ENCODE measurements at places on chromosomes 5 and 9.
A peak's percentile ranks its signal among the peaks of the same experiment; 100 is the strongest.

DNA sequence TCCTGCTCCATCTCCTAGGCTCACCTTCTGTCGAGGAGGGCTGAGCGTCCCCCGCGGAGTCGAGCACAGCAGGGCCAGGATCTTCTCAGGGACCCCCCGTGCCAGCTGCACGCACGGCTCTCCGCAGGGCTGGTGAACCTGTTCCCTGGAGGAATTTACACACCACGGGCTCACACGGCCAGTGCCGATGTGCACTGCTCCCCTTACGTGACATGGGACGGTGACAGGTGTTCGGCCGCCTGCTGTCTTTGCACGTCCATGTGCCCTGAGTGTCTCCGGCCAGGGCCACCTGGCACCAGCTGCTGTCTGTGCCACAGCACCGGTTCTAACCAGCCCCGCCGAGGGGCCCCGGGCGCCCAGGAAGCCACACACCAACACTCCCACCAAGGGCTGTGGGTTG is 8.7 kb upstream of the AGPAT2 start:
- no peak for DNase-seq

- peak; percentile 57 for DNase-seq
Measured at GRCh38 chr9:75152416-75152815, 64.1 kb downstream of the OSTF1 start.

DNA sequence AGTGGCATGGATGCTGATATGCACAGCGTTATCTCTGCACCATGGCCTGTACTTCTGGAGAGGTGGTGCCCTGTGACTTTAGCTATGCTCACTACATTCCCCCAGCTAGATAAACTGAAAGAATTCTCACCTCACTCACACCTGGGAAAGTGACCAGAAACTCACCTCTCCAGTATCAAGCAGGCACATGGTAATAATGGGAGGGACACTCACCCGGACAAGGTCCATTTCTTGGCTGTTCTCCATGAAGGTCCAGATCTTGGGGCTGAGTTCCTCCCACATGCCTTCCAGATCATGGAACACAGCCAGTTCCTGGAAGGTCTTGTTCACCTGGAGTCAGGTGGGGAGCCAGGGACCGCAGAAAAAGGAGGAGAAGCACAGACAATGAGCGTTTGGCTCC is 72.8 kb downstream of the NIPSNAP3B start:
- DNase-seq: no peak

DNA sequence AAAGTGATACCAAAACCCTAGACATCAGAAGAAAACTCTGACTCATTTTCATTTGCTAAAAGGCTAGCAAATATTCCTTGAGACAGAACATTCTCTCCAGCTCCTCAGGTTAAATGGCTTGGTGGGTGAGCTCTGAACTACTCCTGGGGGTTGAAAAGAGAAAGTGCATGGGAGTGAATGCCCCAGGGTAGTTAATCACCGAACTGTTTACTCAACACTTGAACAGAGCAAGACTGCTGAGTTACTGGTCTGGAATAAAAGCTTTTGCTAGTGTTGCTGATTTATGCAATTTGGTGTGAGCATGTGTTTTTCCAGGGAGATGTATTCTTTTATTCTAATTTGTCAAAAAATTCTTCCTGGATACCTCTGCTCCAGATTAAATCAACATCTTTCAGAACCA is 88.3 kb upstream of the PRDM9 start:
- DNase-seq: no peak

DNA sequence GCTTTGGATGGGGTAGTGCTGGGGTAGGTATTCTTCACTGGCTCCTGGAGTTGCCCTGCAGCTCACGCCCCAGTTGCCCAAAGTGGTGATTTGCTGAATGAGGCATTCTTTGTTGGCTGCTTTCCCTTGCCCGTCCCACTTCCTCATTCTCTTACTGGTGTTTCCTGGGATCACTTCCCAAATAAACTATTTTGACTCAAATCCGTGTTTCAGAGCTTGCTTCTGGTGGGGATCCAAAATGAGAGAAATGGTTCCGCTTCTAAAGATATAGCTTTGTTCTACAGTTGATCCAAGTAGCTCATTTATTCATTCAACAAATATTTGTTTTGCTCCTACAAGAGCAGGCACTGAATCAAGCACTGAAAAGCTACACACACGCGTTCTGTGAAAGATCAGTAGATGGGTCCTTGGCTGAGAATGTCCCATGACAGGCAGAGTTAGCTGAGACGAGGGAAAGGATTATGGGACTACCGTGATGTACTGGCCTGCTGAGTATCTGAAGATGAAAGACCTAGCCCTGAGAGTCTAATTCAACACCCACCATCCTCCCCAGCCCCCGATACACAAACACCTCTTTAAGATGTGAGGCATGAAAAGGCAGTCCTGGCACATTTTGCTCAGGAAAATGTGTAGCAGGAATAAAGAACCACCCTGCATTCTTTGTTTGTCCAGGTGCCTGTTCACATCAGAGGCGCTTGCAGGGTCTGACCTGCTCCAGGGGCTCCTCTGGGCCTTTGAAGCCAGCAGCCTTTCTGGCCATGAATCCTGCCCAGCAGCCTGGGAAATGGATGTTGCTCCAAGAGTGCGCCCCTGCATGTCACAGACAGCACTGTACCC is 143.1 kb upstream of the RANBP3L start:
- DNase-seq: no peak

DNA sequence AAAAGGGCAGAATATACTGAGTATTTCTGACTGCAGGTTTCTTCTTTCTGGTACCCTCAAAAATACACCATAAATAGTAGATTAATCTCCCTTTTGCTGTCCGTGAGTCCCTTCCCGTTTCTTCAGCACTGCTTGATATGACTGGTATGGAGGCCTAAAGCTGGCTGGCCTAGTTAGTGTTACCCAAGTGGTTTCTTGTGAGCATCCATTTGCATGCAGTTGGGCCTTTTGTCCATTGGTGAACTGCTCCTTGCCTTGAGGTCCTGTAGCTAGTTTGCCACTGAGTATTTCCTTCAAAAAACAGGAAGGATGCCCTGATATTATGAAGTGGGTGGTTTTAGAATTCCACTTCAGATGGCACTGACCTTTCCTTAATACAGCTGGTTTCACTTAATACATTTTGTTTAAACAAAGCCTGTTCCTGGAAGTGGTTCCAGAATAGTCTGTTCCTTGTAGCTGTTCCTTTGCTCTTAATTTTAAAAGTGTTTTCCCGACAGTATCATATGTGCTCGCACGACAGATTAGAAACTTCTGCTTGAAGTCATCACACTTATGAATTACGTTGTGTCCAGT is 40.0 kb upstream of the ABL1 start:
- DNase-seq: no peak

DNA sequence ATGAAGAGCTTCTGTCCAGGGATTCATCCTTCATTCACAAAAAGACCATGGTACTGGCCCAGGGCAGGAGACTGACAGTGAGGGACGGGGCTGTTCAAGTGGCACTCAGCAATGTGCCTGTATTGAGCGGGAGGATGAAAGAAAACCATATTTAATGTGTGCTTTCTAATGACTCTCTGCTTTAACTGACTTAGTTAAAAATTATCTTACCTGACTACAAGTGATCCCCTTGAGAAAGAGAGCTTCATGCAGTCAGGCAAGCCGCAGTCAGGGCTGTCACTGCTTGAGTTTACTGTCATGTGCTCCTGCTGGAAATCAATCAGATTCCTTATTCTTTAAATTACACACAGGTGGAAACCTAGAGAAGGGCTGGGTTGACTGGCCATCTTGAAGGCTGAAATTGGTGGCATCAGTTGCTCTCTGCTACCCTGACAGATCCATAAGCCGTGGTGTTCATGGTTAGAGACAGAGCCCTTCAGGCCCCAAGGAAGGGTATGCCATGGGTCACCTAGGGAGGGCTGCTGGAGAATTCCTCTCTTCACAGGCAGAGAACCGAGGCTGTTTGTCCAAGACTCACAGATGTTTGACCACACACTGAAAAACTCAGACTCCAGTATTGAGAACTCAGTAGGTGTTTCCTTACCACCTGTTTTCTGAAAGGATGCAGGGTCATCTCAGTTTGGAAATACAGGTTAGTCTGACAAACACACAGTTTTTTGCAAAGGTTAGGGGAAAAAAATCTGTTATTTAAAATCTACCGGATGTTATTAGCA is 70.9 kb downstream of the TRIO start:
- no peak for DNase-seq

DNA sequence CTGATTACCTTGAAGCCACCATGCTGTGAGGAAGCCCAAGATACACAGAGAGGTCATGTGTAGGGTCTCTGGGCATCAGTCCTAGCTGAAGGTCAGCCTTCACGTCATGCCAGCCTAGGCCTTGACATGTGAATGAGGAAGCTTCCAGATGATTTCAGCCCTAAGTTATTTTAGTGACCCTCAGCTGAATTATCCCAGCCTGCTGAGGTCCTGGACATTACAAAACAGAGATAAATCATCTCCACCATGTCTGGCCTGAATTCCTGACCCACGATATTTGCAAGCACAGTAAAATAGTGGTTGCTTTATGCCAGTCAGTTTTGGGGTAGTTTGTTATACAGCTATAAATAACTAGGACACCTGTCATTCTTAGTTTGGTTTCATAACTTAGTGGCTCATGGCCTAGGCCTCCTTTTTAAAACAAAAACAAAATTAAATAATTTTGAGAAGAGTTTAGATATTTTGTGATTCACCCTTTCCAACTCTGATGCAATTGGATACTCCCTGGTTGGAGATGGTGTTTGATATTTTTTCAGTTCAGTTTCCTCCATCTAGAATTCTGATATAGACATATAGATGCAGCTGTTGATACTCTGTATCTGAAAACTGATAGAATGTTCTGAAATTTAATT is 571.3 kb upstream of the CLINT1 start:
- DNase-seq: no peak

DNA sequence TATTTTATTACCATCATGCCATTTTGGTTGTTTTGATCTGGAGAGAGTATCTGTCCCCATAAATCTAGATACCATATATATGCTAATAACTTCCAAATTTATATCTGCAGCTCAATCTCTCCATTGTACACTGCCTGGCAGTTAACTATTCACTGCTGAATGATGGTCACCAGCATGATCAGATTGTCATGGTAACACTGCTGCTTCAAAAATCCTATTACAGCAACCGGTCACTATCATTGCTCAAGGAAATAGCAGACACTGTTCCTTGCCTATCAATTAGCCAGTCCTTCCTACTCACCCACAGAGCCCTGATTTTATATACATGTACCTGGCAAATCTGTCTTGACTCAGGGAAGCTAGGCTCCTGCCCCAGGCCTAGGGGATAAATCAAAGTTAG is 11.5 kb downstream of the REEP5 start:
- no peak for DNase-seq

DNA sequence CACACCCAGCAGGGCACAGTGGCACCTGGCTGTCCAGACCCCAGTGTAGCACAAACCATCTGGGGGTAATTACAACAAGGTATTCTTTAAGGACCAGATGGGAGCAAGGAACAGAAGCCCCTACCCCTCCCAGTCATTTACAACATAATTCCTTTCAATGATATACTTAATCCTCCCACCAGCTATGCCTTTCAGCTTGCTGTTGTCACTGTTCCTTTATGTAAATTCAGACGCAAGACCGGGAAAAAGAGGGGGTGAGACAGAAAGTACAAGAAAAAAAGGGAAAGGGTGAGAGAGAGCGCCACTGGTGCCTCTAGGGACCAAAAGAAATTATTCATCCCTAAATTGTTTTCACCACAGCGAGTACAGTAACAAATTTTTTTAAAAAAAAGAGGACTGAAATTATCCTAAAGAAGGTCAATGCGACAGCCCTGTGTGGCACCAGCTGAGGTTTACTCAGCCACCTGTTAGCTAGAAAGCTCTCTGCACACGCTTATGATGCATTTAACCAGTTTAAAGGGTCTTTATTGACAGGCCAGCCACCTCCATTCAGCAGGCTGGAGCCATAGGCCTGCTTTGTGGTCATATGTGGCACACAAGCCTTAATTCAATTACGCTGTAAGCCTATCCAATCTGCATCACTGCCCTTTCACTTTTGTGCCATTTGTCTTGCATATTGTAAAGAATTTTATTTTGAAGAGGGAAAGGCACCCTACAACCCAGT is 210.2 kb upstream of the ISL1 start:
- no peak for DNase-seq

DNA sequence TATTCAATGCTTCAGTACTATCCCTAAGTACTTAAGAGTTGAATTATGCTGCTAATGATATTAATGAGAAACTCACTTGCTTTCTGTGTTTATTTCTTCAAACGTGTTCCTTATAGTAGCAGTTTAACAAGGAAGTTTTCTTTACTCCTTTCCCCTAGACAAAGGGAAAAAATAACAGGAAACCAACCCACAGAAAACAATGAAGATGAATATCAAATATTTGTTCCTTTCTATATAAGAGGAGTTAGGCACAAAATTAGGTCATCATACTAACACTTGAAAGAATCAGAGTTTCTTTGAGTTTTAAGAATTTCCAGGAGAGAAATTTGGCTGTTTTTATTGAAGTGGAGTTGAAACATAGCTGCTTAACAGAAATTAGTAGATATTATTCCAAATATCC is 15.4 kb upstream of the OCLN start:
- no peak for DNase-seq

DNA sequence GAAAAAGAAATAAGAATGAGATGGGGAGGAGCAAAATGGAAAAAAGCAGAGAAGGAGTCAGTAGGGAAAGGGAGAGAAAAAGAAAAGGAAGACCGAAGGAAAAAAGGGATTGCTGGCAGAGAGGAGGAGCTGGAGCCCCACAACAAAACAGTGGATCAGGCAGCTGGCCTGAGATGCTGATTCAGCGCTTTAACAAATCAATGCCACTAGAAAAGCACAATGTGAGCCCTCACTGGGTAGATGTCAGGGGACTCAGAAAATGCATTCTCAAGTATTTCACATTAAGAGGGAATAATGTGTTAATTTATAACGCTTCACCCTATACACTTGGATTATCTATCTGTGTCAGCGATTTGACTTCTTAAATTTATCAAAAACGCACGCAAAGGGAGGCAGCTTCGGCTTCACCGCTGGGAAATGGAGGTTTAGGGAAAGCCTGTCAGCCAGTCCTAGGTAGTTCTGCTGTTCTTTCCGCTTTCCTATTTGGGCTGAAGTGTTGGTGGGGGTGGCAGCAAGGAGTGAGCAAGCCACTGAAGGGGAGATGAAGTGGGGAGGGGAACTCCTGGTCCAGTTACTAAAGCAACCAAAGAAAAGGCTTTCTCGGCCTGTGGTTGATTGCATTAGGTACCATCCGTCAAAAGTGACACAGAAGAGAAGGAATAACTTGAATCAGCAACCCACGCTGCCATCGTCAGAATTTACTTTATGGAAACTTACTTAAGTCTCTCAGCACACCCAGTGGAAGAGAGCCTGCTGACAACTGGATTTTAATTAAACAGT is 161.6 kb downstream of the BNC2 start:
- DNase-seq: no peak

DNA sequence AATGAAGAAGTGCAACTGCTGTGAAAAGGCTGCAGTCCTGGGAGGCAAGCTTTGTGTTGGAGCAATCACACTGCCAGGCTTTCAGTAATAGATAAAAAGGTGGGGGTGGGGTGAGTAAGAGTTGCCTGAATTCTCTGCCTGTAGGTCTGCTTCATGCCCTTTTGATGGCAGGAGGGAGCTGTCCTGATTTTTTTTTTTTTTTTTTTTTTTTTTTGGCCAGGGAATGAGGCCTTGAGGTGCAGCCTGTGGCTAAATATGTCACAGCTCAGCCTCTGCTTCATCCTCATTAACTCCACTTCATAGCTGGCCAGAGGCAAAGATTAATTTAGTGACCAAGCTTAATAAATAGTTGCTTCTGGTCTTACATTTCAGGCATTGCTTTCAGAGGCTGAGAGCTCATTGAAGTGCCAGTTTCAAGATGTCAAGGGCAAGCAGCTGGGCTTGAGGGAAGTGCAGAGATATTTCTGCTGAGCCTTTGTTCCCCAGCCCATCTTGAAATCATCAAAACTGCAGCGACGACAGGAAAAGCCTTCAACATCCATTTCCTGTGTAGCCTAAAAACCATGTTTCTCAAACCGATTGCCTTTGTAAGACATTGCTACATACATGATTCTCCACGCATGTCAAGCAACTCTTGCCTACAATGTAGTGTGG is 134.7 kb downstream of the MACIR start:
- no peak for DNase-seq

Measured in activated naive CD4-positive, alpha-beta T cell treated with Interleukin-2 at 50 U/mL for 16 hours (primary cell).